ENCODE measurements at places on chromosomes 1 and 21. TPM values are rescaled to one million over a fixed set of nuclear protein-coding genes. Genes with fewer than 3 reads are reported as not detected.

- DNase-seq: no peak
Measured at GRCh38 chr1:183517401-183517800, 45.1 kb downstream of the SMG7 start.

DNA sequence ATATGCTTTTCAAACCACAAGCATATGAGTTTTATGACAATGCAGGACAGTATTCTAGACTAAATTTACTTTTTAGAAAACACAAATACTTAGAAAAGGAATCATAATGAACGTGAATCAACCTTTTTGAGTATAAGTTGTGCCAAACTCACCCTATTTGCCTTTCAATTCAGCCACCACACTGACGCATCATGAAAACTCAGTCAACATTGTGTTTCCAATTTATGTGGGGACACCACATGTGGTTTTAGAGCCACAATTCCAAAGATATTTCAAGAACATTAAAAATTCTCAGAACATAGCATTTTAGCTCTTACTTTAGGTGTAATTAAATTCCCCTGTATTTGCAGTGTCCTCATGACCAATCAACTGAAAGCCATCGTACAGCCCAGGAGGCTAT, 118.8 kb downstream of the PTBP2 start:
- DNase-seq: no peak

- DNase-seq: no peak
Measured at GRCh38 chr1:53811414-53811851, 26.7 kb downstream of the NDC1 start.

DNA sequence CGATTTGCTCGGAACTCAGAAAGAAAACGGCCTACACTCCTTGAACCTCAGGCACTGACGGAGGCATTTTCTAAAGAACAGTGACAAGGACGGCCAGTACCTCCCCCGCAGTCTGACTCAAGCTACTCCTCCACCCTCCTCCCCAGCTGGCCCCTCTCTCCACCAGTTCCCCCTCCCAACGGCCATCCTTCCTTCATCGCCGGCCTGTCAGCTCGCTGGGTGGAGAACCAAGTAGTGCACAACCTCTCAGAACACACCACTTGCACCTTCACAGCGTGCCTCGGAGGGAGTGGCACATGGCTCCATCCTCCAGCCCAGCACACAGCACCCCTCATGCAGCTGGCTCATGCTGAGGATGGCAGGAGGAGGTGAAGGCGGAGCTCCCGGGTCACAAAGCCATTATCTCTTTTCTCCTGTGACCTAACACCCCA, 58.8 kb downstream of the TOR1AIP2 start:
- DNase-seq: no peak

DNA sequence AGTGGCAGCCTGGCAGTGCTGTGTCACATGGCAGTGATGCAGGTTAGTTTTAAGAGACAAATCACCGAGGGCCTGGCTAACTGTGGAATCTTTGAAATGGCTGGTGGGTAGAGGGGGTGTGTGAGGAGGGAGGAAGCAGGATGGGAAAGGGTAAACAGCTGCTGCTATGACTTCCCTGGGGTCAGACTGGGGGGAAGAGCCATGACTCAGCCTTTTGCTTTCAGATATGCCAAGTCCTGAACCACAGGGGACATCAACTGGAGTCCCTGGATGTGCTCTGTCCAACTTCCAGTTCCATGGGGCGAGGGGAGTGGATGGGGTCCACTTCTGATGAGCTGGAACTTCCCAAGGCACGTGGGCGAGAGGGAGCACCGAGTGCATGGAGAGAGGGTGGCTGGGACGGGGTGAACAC, 121.1 kb upstream of the ADAR start:
- no peak for DNase-seq

GRCh38 chr1:216183007-216183406, 240.2 kb downstream of the USH2A start:
- DNase-seq: no peak

- no peak for DNase-seq
Measured at GRCh38 chr1:38241594-38242334, 195.2 kb upstream of the POU3F1 start.

PCAT6 gene
- not detected for total RNA-seq

TMEM269 gene
- total RNA-seq: not detected

NPHS2 gene
- total RNA-seq: not detected

C1orf146 gene
- total RNA-seq: not detected
